ENCODE measurements at places on chromosomes 5 and 9. TPM values are rescaled to one million over a fixed set of nuclear protein-coding genes. Genes with fewer than 3 reads are reported as not detected.

DNA sequence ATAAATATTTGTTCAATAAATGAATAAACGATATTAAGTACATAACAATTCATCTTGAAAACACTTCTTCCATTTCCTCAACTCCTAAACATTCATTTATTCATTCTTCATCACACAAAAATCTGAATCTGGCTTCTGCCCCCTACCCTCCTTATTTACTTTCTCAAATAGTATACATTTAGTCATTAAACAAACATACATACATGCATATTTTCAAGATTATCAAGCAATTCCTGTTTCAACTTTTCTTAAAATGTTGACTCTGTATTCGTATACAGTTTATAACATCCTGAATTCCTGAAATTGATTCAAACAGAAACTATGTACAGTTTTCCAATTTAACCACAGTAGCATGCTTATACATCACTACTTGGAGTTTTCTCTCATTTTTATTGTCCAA is 129.0 kb downstream of the MUSK start:
- DNase-seq, result no peak

- DNase-seq, result no peak
Observed at GRCh38 chr5:83844449-83845068, 123.9 kb upstream of the HAPLN1 start.

DNA sequence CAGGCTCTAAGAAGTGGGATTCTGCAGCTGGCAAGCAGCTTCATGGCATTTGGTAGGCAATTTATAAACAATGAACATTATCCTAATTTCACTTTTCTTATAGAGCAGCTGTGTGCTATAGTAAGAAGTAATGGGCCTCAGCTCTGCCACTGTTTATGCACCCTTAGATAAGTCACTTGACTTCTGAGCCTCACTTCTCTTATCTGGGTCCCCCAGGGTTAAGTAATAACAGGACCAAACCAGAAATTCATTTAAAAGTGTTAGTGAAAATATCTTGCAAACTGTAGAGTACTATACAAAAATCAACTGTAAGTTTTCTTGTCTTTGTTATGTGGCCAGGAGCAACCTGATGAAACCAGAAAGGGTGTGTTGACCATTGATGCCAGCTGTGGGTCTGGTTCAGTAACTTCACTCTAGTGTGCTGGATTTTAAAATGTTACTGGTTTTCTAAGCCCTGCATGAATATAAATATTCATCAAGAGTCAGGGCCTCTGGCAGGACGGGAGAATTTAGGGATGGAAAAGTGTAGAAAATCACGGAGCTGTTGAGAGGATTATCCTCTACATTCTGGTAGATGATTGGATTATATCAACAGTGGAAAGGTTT is 24.2 kb downstream of the TNFAIP8 start:
- no peak for DNase-seq

- no peak for DNase-seq
Observed at GRCh38 chr9:98635374-98635773, 73.4 kb downstream of the GABBR2 start.

DNA sequence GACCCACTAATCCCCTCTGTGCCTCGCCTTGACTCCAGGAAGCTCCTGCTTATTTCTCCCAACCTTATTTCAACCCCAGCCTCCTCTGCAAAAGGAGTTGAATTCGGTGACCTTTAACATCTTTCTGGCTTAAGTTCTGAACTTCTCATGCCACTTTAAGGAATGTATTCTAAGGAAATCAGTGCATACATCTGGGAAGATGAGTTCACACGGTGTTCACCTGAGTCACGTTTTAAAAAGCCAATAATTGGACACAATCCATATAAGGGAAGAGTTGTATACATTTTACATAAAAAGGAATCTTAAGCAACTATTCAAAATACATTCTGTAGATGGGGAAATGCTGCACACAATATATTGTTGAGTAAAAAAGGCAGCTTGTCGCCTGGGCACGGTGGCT is 33.2 kb downstream of the FAT2 start:
- no peak for DNase-seq

PCDHGA8 gene
- total RNA-seq, result 0.35 TPM

GRCh38 chr5:10610058-10610457 is 46.2 kb downstream of the ANKRD33B start:
- no peak for DNase-seq

LCP2 gene
- 7.3 TPM for total RNA-seq

- peak; percentile 57 for DNase-seq
Observed at GRCh38 chr9:118318770-118319431, 614.7 kb downstream of the TLR4 start.

PTGS1 gene
- total RNA-seq, result 2.0 TPM

GRCh38 chr5:72541501-72542225 is 34.5 kb upstream of the ZNF366 start:
- DNase-seq, result no peak

GRCh38 chr5:132230871-132231270 is 3.2 kb upstream of the P4HA2 start:
- DNase-seq, result no peak
